ENCODE measurements at places on chromosomes 3 and 15.
A peak's percentile ranks its signal among the peaks of the same experiment; 100 is the strongest.

GRCh38 chr3:40681658-40682055 lies 156.9 kb downstream of the ZNF621 start:
- no peak for DNase-seq

- no peak for DNase-seq
Measured at GRCh38 chr3:126353694-126354321, 3.4 kb downstream of the KLF15 start.

DNA sequence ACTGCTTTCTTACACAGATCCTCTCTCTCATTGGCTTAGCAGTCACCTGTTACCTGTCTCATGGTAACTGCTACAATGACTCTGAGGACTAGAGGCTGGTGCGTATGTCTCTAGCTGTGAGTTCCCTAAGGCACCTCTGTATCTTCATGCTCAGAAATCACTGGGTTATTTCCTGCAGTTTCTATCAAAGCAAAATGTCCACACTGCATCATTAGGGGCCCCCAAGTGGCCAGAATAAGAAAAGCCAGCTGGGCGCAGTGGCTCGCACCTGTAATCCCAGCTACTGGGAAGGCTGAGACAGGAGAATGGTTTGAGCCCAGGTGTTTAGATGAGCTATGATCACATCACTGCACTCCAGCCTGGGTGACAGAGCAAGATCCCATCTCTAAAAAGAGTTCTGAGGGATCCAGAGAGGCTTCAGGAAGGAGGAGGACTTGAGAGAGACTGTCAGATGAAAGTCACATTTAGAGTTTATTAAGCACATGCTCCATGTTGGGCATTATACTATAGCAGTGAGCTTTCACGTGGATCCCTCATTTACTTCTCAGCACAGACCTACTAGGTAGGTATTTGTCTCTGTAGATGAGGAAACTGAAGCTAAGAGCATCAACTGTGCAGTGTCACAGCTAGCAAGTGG lies 2.3 kb upstream of the VPS18 start:
- DNase-seq = no peak

DNA sequence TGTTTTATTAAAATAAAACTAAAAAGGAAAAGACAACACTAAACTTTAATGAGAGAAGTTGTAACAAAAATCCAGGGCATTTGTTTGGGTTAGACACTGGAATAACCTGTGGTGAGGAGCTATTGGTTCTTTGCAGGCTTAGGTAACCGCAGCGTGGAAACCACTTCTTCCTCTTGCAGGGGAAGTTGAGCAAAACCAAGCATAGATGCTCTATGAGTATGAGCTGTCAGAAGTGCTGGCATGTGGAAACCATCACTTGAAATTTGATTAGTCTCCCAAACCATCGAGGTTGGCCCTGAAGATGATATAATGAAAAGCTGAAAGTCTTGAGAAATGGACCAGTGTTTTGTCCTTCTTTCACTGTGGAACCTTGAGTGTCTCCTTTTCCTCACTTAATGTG lies 127.1 kb upstream of the RBMS3 start:
- DNase-seq = no peak

GRCh38 chr15:100758555-100758954 lies 121.1 kb upstream of the ALDH1A3 start:
- DNase-seq = no peak

- DNase-seq = peak; percentile 86
Measured at GRCh38 chr3:59575113-59576001, 525.5 kb upstream of the CFAP20DC start.

GRCh38 chr3:197325773-197326172 lies 27.4 kb upstream of the DLG1 start:
- DNase-seq = no peak

DNA sequence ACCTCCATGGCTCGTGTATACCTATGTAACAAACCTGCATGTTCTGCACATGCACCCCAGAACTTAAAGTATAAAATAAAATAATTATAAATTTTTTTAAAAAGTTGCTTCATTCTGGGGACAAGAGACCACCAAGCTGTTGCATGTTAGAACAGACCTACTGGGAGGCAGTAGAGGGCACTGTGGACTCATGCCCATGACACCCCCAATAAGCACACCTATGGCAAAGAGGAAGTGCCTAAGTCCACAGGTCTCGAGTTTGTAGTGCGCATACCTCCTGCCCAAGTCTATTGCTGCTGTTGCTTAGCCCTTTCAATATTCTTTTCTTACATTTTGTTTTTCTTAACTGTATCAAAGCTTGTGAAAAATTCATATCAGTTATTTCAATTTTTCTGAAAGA lies 267.9 kb upstream of the THBS1 start:
- DNase-seq = no peak

GRCh38 chr15:79455361-79455760 lies 23.2 kb downstream of the MINAR1 start:
- no peak for DNase-seq

DNA sequence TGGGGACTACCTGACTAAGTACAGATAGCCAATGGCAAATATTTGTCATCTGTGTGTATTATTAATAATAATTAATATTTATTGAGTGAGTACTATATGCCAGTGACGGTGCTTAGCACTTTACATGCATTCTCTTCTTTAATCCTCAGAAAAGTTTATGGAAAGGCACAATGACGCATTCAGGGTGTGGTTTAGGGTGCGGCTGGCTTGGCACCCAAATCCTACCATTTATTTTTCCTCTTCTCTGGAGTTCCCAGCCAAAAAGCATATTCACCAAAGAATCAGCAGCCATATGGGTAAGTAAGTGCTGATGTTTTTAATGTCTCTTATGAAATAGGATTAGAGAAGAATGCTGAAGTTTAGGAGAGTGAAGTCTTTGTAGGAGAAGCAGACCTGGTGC lies 140.4 kb upstream of the TP63 start:
- DNase-seq = no peak

- no peak for DNase-seq
Measured at GRCh38 chr3:15333099-15333955, 941 bp upstream of the SH3BP5 start.

- no peak for DNase-seq
Measured at GRCh38 chr3:34174740-34175139, 376.3 kb downstream of the PDCD6IP start.

DNA sequence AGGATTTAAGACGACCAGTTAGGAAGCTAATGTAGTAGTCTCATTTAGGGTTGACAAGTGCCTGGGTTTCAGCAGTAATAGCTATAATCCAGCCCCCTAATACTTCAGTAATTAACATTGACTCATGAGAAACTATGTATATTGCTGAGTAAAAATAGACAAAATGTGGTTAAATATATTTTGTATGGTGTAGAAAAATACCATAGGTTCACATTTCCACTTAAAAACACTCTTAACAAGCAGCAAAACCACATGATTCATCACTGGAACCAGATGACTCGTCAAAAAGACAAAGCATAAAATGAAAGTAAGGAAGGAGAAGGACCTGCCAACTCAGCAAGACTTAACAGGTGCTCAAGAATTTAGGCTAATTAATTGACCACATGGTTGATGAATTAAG lies 288.9 kb downstream of the EFHB start:
- DNase-seq = no peak

GRCh38 chr3:30081904-30082303 lies 524.5 kb upstream of the TGFBR2 start:
- no peak for DNase-seq

DNA sequence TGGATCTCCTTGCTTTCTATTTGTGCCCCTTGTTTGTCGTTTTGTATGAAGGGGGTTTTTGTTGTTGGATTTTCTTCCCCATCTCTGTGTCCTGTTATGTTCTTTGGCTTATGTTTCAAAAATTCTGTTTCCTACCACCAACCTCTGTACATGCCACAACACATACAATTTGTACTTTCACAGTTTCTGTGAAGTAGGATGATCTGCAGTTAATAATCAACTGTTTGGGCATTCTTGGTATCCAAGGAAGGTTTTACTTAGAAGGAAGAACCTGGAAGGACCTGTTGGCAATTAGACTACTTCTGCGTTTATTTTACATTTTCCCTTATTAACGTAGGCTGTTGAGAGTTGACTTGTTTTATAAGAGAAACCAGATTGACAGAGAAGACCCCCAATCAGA lies 8.3 kb downstream of the SETD5 start:
- DNase-seq = no peak

DNA sequence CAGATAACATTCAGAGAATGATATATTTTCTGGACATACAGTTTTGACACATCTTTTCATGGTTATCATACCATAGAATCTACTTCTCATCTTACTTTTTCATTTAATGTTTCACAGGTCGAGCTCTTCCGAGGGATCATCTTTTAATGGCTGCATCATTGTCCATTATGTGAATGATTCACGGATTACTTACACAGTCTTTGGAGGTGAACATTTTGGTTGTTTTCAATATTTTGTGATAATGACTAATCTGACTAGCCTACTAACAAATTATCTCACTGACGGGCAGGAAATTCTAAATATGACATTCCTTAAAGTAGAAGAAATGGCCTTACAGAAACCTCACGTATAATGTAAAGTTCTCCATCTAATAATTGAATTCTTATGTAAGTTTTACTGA lies 209.1 kb upstream of the STRIT1 start:
- DNase-seq = no peak

GRCh38 chr3:124409650-124410275 lies 320.5 kb upstream of the UMPS start:
- no peak for DNase-seq

- DNase-seq = no peak
Measured at GRCh38 chr3:186461141-186461540, 83.0 kb downstream of the CRYGS start.

- DNase-seq = no peak
Measured at GRCh38 chr3:123331651-123332050, 117.2 kb downstream of the ADCY5 start.

DNA sequence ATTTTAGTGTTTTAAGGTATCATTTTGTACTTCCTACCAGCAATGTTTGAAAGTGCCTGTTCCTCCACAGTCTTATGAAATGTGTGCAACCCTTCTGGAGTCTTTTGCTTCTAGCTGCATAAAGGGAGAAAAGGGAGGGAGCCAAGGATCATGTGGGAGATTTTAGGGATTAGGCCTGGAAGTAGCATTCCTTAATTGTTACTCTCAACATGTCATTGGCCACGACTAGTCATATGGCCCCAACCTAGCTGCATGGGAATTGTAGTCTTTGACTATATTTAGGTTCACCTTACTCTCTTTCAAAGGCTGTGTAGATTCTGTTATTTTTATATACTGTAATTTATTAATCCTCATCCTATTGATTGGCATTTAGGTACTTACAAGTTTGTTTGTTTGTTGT lies 14.9 kb downstream of the CRTAP start:
- DNase-seq = no peak

GRCh38 chr3:178585454-178585853 lies 49.2 kb downstream of the KCNMB2 start:
- DNase-seq = no peak

DNA sequence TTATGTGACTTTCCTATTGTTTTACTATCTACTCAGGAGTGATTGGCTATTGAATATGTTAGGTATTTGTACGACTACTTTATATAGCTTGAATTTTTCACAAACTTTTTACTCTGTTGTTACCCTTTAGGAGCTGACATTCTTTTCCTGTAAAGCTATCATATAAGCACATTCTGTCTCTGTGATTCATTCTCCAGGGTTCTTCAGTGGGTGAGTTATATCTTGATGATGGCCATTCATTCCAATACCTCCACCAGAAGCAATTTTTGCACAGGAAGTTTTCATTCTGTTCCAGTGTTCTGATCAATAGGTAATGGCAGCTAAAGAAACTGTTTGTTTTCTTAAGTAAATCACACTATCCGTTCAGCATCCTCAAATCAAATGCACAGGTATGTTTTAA lies 10.1 kb upstream of the CAPN3 start:
- DNase-seq = no peak

- no peak for DNase-seq
Measured at GRCh38 chr15:41999290-42000285, 21.3 kb downstream of the PLA2G4E start.

DNA sequence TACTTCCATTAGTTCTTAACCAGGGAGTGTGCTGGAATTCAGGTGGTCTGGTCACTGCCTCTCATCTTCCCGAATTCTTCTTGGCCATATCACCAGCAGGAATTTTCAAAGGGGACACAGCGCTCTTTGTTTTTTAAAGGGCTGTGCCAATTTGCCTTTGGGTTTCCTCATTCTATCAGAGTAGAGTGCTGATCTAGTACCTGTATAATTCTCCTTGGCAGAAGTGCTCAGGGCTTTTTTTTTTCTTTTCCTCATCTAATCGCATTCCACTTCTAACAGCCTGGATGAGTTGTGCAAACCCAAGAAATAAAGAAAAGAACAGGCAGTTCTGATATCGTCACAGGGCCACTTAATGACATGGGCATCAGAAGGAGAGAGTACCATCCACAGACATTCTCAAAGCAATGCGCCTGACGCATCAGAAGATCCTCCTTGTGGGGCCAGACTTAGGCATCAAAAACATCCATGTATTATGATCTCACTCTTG lies 121.0 kb downstream of the ASB7 start:
- DNase-seq = no peak

DNA sequence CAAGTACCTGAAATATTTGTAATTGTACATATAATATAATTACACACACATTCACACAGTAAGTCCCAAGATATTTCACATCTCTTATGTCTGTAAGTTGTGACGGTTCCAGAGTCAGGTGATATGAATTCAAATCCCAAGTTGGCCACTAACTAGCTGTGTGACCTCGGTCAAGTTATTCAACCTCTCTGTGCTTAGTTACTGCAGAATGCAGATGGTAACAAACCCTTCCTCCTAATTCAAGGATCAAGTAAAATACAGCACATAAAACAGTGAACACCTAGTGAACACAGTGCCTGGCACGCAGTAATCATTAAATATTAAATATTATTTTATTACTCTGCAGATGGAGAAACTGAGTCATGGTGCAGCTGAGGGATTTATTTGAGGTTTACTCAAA lies 6.9 kb downstream of the PRICKLE2 start:
- DNase-seq = no peak

GRCh38 chr3:72288955-72289691 lies 504.2 kb upstream of the PROK2 start:
- no peak for DNase-seq

GRCh38 chr3:107284612-107285011 lies 92.6 kb upstream of the CCDC54 start:
- DNase-seq = no peak

DNA sequence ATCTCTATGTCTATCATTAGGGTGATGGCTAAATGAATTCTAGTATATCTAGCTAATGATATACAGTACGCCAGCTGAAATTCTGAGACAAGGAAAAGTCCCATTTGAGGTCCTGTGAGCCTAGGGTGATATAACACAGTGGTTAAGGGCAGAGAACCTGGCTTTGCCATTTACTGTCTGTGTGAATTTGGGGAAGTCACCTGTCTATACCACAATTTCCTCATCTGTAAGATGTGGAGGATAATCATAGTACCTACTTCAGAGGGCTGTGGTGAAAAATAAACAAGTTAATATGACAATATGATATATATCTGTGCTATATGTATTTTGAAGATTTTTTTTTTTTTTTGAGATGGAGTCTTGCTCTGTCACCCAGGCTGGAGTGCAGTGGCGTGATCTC lies 9.8 kb upstream of the ANKDD1A start:
- DNase-seq = no peak

DNA sequence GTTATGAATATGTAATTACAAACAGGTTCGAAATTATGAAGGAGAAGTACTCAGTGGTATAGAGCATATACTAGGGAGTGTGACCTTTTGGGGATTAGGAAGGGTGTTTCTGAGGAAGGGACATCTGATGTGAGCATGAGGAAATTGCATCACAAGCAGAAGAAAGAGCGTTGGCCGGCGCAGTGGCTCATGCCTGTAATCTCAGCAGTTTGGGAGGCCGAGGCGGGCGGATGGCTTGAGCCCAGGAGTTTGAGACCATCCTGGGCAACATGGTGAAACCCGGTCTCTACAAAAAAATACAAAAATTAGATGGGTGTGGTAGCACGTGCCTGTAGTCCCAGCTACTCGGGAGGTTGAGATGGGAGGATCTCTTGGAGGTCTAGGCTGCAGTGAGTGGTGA lies 6.9 kb downstream of the CMTM7 start:
- DNase-seq = no peak
